ENCODE measurements at places on chromosomes 3 and 15. TPM values are rescaled to one million over a fixed set of nuclear protein-coding genes. Genes with fewer than 3 reads are reported as not detected.

DNA sequence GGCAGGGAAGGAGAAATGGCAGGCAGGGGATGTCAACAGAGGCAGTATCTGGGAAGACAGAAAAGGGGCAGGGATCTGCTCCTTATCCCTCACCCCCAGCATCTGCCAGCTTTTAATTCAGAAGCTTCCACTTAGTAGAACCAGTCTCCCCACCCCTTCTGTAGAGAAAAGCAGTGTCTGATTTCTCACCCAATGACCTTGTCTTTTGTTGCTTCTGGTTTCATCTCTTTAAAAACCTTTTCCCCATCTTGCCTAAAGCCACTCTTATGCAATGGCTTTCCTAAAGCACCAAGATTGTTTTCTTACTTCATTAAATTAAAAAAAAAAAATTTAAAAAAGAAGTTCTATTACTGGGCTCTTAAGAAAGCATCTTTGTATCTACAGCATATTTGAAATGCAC is 27.8 kb downstream of the ARHGEF3 start:
- H3K27ac ChIP-seq: no peak overlapping the region
- peaks cover 17% of the 10 kb centered on the region for H3K4me1 ChIP-seq
- DNase-seq: no peak
- H3K4me3 ChIP-seq: no peak overlapping the region
- H3K27me3 ChIP-seq: no peaks in the 10 kb centered on the region

- no peak overlapping the region for H3K27ac ChIP-seq
- H3K27me3 ChIP-seq: no peaks in the 10 kb centered on the region
- no peak for DNase-seq
These were observed 59.9 kb downstream of the RYR3 start for GRCh38 chr15:33370623-33371020.

DNA sequence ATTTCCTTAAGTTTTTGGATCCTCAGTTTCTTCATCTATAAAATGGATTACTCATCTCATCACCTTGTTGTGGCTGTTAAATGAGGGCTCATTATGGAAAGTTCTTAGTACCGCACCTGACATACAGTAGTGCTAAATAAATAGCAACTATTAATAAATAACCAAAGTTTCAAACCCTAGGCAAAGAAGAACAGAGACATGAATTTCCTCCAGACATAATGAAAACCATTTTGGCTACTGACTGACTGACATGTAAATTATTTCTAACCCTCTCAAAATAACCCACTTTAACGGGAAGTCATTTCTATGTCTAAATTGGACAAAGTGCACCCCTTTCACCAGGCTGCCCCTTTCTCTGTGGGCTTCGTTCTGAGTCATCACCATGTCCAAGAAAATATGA is 17.4 kb upstream of the KLHL6 start:
- no peak for DNase-seq
- no peaks in the 10 kb centered on the region for H3K4me1 ChIP-seq
- H3K36me3 ChIP-seq: no peaks in the 10 kb centered on the region
- H3K27ac ChIP-seq: no peak overlapping the region
- no peak overlapping the region for H3K4me3 ChIP-seq

GRCh38 chr15:74391582-74392450 is 24.4 kb upstream of the CYP11A1 start:
- H3K27ac ChIP-seq: no peak overlapping the region
- H3K36me3 ChIP-seq: no peaks in the 10 kb centered on the region
- no peaks in the 10 kb centered on the region for H3K27me3 ChIP-seq
- no peak overlapping the region for H3K4me3 ChIP-seq
- DNase-seq: no peak
- no peaks in the 10 kb centered on the region for H3K4me1 ChIP-seq

GAP43 gene
- not detected for total RNA-seq

DNA sequence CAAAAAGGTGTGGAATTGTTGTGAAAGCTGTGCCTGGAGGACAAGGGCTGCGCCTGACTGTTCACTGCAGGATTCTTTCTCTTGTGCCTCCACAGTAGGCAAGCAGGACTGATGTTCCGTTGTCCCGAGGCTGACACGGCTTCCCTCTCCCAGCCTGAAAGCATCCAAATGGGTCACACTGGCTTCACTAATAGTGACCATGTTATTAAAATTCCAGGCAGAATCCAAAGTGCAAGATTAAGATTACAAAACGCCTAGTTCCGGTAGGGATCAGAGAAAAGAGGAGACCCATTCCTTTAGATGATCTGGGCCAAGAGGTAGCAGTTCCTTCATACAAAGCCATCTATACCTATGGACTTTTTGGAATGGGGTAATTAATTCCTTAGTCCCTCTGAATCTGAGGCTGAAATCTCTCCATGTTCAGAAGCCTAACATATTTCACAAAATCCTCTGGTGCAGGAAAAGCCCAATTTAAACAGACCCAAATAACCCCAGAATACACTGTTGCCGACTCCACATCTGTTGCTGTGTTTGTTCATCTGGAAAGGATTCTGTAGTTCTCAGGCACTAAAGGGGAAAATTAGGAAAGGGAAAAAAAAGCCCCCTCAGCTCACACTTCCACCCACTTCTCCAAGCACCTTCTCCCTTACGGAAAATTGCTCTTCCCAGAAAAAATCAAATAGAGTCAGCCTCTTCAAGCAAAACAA is 145.9 kb downstream of the RORA start:
- H3K27me3 ChIP-seq: no peaks in the 10 kb centered on the region
- peak overlapping the region; percentile 60 for H3K27ac ChIP-seq
- no peaks in the 10 kb centered on the region for H3K36me3 ChIP-seq
- peaks cover 41% of the 10 kb centered on the region for H3K4me1 ChIP-seq
- H3K4me3 ChIP-seq: no peak overlapping the region
- no peak for DNase-seq

GRCh38 chr3:144244662-144245061 is 273.0 kb downstream of the DIPK2A start:
- H3K4me1 ChIP-seq: no peaks in the 10 kb centered on the region
- no peaks in the 10 kb centered on the region for H3K36me3 ChIP-seq
- no peaks in the 10 kb centered on the region for H3K27me3 ChIP-seq
- no peak overlapping the region for H3K27ac ChIP-seq
- no peak overlapping the region for H3K4me3 ChIP-seq
- no peak for DNase-seq

DNA sequence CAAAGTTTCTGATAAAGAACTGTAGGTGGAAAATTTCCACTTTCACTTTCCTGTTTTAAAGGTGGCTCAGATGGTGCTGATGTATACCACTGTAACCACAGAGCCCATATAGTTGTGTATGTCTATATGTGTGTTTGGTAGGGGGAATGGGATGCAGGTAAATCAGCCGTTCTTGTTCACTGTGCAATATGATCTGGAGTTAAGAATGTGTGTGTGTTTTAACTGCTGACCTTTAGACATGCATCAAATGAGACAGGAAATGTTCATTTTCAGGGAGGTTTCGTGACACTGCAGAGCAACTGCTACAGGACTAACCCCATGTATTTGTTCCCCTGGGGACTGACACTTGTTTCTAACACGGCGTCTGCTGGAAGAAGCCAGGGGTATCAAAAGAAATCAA is 180.5 kb downstream of the TAFA4 start:
- H3K27me3 ChIP-seq: no peaks in the 10 kb centered on the region
- no peaks in the 10 kb centered on the region for H3K4me1 ChIP-seq
- no peak overlapping the region for H3K27ac ChIP-seq
- no peak overlapping the region for H3K4me3 ChIP-seq
- no peak for DNase-seq
- H3K36me3 ChIP-seq: no peaks in the 10 kb centered on the region

CPB1 gene
- 0.76 TPM for total RNA-seq

GRCh38 chr3:140349938-140350337 is 327.9 kb upstream of the TRIM42 start:
- no peaks in the 10 kb centered on the region for H3K4me1 ChIP-seq
- H3K27ac ChIP-seq: no peak overlapping the region
- DNase-seq: no peak
- H3K27me3 ChIP-seq: no peaks in the 10 kb centered on the region
- no peaks in the 10 kb centered on the region for H3K36me3 ChIP-seq

SEMA5B gene
- total RNA-seq: not detected

DNA sequence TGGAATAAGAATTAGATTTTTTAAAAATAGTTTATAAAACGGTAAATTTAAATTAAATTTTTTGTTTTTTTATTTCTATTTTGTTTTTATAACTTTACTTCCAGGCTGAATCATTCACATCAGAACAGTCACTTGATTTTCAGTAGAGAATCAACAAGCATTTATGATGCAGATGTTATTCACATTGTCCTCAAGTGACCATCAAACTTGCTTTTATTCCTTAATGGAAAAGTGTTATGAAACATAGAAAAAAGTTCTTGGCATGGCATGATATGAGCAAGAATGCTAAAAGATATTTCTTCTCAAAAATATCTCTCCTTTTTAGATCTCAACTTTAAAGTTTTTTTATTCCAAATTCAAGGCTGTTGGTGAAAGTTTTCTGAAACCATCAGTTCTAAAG is 70.9 kb upstream of the TGFBR2 start:
- no peaks in the 10 kb centered on the region for H3K36me3 ChIP-seq
- DNase-seq: no peak

- no peak overlapping the region for H3K27ac ChIP-seq
- H3K36me3 ChIP-seq: no peaks in the 10 kb centered on the region
- H3K27me3 ChIP-seq: no peaks in the 10 kb centered on the region
- DNase-seq: no peak
- H3K4me1 ChIP-seq: no peaks in the 10 kb centered on the region
These were observed 6.5 kb upstream of the ARL8B start for GRCh38 chr3:5115506-5116162.

DNA sequence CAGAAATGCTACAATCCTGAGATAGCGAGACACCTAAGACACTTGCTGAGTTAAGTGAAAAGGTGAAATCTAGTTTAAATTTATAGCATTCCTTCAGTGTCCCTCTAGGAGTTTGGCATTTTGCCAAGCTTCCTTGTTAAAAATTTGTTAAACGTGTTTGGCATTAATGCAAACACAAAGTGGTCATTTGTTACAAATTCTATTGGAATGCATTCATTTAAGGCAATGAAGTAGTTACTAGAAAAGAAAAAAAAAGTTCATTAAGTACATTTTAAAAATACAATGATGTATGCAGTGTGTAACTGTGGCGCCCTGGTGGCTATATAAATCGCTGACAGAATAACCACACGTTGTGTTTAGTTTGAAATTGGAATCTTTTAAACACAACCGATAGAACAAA is 31.3 kb upstream of the WNT5A start:
- H3K27me3 ChIP-seq: peaks cover 9% of the 10 kb centered on the region
- no peak overlapping the region for H3K4me3 ChIP-seq
- H3K36me3 ChIP-seq: no peaks in the 10 kb centered on the region
- no peaks in the 10 kb centered on the region for H3K4me1 ChIP-seq
- no peak for DNase-seq
- no peak overlapping the region for H3K27ac ChIP-seq

DNA sequence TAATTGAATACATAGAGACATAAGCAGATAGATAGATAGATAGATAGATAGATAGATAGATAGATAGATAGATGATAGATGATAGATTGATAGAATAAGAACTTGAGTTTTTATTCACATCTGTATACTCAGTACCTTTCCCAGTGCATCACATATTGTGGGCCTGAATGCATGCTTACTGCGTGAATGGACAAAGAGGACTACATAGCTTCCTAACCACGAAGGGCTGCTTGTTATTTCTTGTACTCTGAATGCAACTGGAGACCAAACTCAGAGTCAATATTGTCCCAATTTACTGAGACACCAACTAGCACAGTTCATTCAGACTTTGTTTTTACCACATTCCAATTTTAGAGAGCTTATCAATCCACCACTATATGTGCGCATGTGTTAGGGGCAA is 422.9 kb upstream of the GRM7 start:
- DNase-seq: no peak
- H3K36me3 ChIP-seq: no peaks in the 10 kb centered on the region
- H3K27me3 ChIP-seq: no peaks in the 10 kb centered on the region
- no peaks in the 10 kb centered on the region for H3K4me1 ChIP-seq
- H3K27ac ChIP-seq: no peak overlapping the region
- no peak overlapping the region for H3K4me3 ChIP-seq

- H3K27ac ChIP-seq: no peak within 1 kb of the TSS
- peaks cover 6% of the 10 kb centered on the region for H3K4me1 ChIP-seq
- no peak for DNase-seq
- H3K4me3 ChIP-seq: no peak within 1 kb of the TSS
These were observed at the start of gene LRRC15 for GRCh38 chr3:194369522-194370279. LRRC15 (minus strand) TSS chr3:194369743; CDS start chr3:194361043, 8,700 bp downstream.

GRCh38 chr3:69842789-69843188 is 103.5 kb downstream of the MITF start:
- peaks cover 44% of the 10 kb centered on the region for H3K4me1 ChIP-seq
- no peaks in the 10 kb centered on the region for H3K36me3 ChIP-seq
- no peak for DNase-seq
- no peak overlapping the region for H3K27ac ChIP-seq
- no peak overlapping the region for H3K4me3 ChIP-seq

DNA sequence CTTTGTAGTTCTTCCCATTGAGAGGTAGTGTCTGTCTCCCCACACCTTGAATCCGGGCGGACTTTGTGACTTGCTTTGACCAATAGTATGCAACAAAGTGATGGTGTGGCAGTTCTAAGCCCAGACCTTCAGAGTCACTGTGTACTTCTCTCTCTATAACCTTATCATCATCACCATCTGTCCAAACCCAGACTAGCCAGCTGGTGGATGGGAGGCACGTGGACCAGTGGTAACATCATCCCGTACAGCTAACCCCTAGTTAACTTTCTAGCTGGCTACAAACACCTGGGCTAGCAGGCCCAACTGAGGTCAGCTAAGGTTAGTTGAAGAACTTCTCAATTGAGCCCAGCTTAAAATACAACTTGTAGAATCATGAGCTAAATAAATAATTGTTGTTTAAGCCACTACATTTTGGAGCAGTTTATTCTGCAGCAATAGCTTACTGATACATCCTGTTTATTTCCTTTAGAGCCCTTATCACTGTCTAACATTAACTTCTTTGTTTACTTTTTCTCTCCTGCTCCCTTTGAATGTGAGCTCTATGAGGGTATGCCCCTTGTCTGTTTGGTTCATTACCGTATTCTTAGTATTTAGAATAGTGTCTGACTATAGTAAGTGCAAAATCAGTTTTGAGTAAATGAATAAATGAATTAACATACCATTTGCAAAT is 11.5 kb upstream of the CCR9 start:
- no peaks in the 10 kb centered on the region for H3K36me3 ChIP-seq
- no peak overlapping the region for H3K4me3 ChIP-seq
- no peaks in the 10 kb centered on the region for H3K4me1 ChIP-seq
- no peak overlapping the region for H3K27ac ChIP-seq
- no peak for DNase-seq

GRCh38 chr15:97995192-97995591 is 34.7 kb downstream of the ARRDC4 start:
- H3K4me3 ChIP-seq: no peak overlapping the region
- H3K36me3 ChIP-seq: no peaks in the 10 kb centered on the region
- no peak for DNase-seq
- H3K27ac ChIP-seq: no peak overlapping the region
- no peaks in the 10 kb centered on the region for H3K27me3 ChIP-seq
- H3K4me1 ChIP-seq: peaks cover 12% of the 10 kb centered on the region

GRCh38 chr3:66904336-66904735 is 93.8 kb upstream of the KBTBD8 start:
- H3K27ac ChIP-seq: no peak overlapping the region
- no peak for DNase-seq
- H3K4me3 ChIP-seq: no peak overlapping the region
- no peaks in the 10 kb centered on the region for H3K4me1 ChIP-seq
- no peaks in the 10 kb centered on the region for H3K36me3 ChIP-seq

KBTBD13 gene
- 0.46 TPM for total RNA-seq
